ENCODE measurements at places on chromosomes 5 and 9. TPM values are rescaled to one million over a fixed set of nuclear protein-coding genes. Genes with fewer than 3 reads are reported as not detected.

DNA sequence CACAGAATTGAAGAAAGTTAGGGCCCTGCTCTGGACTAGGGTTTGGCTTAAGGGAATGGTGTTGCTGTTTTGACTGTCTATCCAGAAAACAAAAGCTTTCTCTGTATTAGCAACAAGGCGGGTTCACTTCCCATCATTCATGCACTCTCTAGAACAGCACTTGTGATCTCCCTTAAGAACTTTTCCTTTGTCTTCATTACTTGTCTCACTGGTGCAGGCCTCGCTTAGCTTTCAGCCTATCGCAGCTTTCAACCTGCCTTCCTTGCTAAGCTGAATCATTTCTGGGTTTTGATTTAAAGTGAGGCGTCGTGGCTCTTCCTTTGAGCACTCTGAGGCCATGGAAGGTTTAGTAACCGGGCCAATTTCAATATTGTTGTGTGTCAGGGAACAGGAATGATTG lies 35.2 kb upstream of the LPCAT1 start:
- no peak for DNase-seq

DNA sequence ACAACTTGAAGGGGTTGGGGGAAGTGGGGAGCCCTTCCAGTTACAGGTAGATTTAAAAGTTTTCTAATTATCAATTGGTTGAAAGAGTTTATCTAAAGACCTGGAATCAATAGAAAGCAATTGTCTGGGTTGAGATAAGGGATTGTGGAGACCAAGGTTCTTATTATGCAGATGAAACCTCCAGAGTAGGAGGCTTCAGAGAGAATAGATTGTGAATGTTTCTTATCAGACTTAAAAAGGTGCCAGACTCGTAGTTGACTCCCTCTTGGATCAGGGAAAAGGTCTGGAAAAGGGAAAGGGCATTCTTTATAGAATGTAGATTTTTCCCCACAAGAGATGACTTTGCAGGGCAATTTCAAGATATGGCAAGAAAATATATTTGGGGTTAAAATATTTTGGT lies 100.8 kb downstream of the GADD45G start:
- DNase-seq: no peak

GRCh38 chr9:135828656-135829055 lies 78.7 kb downstream of the CAMSAP1 start:
- DNase-seq: no peak

Gene CTSL
- polyA plus RNA-seq: 58.5 TPM

Gene FOXD4L6
- not detected for polyA plus RNA-seq

Measured in muscle of leg (tissue), 16 donors.